ENCODE measurements at places on chromosomes 3 and 15.
A peak's percentile ranks its signal among the peaks of the same experiment; 100 is the strongest.

- no peak for DNase-seq
These were observed 34.1 kb upstream of the HACD2 start for GRCh38 chr3:123618768-123619484.

- peak; percentile 35 for DNase-seq
These were observed 74.9 kb downstream of the DAPK2 start for GRCh38 chr15:63971427-63971805.

- no peak for DNase-seq
These were observed 244.5 kb upstream of the MME start for GRCh38 chr3:154835639-154836038.

DNA sequence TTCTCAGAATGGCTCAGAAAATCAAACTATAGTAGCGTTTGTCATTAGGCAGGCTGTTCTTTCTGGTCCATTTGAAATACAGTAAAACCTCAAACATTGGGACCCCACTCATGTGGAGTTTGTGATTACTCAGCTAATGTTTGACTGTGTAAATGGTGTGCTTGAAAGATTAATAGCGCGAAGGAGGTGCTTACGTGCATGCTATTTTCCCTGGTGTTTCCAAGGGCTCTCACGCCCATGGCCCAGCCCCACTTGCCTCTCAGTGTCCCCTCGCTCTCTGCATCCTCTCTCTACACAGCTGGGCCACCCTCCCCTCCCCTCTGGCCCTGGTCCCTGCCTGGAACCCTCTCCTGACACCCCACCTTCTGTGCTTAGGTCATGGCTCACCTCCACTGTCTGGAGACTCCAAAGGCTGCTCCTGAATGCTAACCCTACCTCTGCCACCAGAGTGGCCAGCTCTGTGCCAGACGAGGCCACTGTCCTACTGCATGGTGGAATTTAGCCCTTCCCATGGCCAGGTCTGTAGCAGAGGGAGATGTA is 194.2 kb downstream of the PLCL2 start:
- no peak for DNase-seq

- no peak for DNase-seq
These were observed 9.0 kb downstream of the ZNF148 start for GRCh38 chr3:125366132-125366531.

- peak; percentile 46 for DNase-seq
These were observed 127.6 kb upstream of the LMOD3 start for GRCh38 chr3:69250014-69250413.
